Stimulated activated CD4-positive, alpha-beta T cell treated with anti-CD3 and anti-CD28 coated beads, Interleukin-2, amount 100 ng/mL, for 4 hours (primary cell): ENCODE measurements at places on chromosomes 5 and 9.

DNA sequence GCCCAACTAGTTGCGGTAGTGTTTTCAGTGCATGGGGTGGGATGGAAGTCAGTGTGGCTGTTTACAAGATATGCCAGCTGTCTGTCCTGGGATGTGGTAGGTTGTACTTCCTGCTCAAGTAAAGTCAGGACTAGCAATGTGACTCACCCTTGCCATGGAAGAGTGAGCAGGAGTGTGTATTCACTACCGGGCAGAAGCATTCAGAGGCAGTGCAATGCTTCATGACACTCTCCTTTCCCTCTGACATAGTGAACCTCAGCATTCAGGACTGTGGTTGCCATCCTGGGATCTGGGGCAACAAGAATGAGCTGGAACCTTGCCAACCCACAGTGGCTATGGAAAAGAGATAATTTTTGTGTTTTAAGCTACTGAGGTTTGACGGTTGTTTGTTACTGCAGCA lies 68.9 kb downstream of the BOD1 start:
- no peak for DNase-seq

DNA sequence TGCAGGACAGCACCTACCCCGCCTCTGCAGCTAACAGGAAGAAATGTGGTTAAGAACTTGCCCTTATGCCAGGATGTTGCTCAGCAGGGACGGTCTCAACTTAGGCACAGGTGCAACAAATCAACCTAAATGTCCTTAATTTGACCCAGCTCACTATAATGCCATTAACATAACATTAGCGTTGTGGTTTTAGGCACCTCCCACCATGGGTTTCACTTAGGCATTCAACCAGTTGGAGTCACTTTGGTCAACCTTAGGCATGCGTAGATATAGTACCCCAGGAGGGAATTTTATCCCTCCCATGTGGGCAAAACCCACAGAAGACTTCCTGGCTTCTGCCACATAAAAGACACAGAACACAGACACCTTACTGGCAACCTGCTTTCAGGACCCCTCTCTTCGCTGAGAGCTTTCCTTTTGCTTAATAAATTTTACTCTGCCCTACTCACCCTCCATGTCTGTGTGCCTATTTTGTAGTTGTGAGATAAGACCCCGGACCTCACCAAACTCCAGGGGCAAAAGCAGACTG lies 8.7 kb upstream of the ERAP1 start:
- DNase-seq: peak; percentile 17

DNA sequence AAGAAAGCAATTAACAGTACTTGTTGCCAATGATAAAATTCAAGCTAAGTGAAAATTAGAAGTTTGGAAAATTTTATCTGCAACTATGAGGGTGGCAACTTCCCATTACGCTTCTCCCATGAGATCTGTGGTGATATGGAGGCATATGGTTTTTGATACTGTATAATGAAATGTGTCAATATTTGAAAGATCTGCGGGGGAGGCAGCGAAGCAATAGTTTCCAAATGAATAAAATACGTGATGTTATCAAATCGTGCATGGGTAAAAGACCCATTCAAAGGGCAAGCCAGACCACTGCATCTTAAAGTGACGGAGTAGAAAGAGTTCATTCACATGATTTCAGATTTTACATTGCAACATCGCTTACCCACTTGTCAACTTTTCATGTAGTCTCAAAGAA lies 20.9 kb upstream of the BOD1 start:
- DNase-seq: no peak

DNA sequence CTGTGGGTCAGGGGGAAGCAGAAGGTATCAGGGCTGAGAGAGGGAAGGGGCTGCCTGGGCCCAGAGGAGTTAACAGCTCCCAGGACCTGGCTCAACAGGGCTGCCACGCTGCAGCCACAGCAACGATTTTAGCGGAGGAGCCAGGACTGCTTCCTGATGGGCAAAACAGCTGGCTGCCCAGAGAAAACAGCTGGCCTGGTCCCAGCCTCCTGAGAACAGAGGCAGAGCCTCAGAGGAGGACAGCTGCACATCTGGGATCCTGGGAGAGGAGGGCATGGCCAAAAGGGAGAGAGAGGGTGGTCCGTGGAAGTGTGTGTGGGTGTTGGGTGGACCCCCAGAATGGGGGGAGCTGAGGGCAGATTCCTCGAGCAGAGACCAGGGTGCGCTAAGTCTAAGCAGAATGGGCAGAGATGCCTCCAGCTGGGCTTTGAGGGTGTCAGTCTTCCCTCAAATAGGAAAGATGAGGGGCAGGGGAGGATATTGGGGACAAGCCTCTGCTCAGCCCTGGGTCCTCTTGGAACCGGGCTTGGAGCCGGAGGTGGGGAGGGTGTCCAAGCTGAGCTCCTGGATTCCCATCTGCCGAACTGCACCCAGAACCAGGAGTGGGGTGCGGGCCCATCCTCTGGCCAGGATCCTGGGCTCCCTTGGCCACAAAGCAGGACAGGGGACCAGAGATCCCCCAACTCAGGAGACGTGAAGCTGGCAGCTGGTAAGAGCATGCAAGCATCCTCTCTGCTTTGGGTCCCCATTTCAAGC lies 9.1 kb upstream of the CERCAM start:
- no peak for DNase-seq

DNA sequence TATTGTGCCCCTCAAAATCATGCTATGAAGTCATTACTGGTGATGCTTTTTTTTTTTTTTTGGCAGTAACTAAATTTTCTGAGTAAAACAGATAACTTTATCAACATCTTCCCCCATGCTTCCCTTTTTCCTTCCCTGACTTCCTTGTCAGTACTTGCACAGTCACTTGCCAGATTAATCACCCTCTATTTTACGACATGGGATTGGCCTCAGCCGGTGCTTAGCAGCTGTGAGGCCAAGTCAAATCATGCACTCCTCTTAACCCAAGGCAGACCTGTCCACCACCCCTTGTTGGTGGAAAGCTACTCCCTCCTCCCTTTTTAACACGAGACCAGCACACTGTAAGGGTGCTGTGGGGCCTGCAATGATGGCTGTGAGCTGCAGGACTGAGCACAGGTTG lies 118.0 kb upstream of the OTULINL start:
- no peak for DNase-seq

- no peak for DNase-seq
Observed at GRCh38 chr5:17482790-17483189, 15.2 kb upstream of the TAF11L2 start.

GRCh38 chr9:13896922-13897835 lies 416.8 kb downstream of the NFIB start:
- no peak for DNase-seq

- no peak for DNase-seq
Observed at GRCh38 chr9:77892955-77893514, 138.6 kb downstream of the GNAQ start.

- no peak for DNase-seq
Observed at GRCh38 chr9:130947618-130948140, 8.6 kb upstream of the FIBCD1 start.

DNA sequence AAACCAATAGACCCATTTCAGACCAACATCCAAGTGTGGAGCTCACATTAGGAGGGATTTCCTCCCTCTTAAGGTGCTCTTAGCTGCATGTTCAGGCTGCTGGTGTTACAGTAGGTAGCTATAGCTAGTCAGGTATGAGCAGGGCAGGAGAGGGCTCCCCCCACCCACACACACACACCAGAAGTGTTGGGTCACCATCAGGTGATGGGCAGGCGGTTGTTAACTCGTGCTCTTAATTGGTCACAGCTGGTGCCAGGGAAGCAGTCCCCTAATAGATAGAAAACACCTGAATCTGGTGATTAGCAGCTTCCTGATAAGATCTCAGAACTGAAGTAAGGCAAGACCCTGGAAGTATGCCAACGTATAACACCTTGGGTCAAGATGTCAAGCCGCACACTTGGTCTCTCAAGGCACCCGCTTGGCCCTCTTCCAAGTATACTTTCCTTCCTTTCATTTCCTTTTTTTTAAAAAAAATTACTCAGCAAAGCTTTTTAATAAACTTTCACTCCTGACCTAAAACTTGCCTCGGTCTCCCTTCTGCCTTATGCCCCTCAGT lies 532.4 kb downstream of the DNAH5 start:
- no peak for DNase-seq

DNA sequence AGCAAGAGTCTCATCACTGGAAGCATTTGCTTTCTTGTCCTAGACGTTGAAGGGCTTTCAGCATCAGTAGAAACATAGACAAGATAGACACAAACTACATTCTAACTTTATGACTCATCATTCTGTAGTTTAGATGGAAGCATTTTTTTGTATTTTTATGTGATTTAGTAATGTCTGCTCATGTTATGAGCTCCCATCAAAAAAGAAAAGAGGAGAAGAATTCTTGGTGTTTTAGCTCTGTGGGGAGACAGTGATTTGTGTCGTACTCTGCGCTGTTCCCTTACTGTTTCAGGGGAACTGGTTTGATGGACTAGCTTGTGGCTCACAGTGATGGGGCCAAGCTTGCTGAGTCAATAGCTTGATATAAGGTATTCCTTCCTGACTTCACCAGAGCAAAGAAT lies 159.2 kb upstream of the WWC1 start:
- DNase-seq: no peak

DNA sequence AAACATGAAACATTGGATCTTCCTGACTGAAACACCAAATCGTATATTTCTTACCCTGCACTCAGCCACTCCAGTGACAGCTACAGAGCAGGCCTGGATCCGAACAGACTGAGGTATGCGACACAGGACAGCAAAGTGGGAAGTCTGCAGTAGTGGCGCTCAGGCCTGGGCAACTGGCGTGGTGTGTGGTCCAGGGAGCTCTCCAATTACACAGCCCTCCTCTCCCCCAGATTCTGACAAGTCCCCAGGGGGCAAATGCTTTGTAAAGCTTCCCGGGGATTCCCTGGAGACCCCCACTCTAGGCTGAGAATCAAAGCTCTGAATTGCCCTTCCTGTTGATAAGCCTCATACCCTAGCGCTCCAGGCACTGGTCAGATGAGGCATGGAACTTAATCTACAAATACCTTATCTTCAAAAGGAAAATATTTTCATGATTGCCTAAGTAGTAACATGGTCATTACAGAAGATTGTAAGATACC lies 104.8 kb upstream of the ERCC6L2 start:
- no peak for DNase-seq

DNA sequence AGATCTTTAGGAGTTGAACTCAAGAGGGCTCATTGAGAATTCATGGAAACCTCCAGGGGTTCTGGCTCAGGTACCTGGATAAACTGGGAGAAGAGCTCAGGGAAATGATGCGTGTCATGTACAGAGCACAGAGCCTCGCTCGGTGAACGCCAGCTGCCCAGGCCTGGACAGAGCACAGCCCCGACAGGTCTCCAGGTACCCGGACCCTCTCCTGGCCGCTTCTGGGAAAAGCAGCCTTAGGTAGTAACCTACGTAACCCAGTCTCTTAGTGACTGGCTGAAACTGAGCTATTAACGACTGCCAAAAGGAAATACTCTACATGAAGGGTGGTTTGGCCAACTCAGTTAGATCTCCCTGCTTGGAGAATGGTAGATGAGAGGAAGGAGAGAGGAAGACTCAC lies 157.4 kb downstream of the TTLL11 start:
- DNase-seq: no peak

DNA sequence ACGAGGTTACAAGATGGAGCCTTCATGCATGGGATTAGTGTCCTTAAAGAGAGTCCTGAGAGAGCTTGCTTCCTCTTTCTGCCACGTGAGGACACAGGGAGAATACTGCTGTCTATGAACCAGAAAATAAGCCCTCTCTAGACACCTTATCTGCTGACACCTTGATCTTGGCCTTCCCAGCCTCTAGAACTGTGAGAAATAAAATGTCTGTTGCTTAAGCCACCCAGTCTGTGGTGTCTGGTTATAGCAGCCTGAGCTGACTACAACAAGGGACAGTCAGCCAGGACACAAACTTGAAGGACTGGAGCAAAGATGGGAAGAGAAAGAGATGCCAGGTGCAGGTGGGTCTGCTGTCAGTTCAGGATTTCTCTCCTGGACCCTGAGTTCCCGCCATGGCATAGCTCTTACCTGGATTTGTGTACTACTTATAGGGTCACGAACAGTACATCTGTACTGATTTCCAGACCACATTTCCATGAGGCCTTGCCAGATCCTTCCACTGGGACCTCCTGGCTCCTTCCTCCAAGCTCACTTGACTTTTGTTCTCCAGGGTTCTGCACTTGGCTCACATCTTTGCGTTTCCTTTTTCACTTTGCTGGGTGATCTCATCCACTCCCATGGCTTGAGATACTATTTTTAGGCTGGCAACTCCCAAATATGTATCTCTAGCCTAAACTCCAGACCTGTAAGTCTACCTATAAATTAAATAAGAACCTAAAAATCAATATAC lies 44.9 kb upstream of the LIFR start:
- DNase-seq: no peak

DNA sequence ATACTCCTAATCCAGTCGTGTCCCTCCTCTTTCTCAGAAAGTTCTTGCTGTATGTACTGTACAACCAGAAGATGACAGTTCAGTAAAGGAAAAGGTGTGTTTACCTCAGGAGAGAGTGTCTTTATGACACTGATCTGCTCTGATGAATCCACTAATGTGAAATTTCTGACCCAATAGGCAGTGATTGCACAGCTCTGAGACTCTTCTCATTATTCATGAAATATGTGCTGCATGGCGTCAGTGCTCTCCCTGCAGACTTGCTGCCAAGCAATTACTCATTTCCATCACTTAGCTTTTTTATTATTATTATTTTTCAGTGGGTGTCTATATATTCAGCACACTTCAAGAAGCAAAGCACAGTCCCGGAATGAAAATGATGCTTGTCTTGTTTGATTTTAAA lies 389.0 kb downstream of the RASEF start:
- DNase-seq: no peak

DNA sequence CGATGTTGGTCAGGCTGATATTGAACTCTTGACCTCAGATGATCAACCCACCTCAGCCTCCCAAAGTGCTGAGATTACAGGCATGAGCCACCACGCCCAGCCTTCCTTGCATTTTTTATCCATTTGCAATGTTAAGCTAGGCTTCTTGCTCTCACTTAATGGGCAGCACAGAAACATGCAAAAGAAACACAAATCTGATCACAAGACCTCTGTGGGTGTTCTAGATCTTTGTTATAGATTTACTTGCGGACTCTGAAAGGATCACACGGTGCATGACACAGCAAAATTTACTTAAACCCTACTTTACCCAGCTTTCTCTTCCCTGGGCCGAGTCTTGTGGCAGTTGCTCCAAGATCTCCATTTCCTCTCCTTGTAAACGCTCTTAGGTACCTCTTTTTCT lies 71.3 kb downstream of the PSAT1 start:
- no peak for DNase-seq

GRCh38 chr5:133251296-133252132 lies 199.7 kb downstream of the HSPA4 start:
- no peak for DNase-seq

- DNase-seq: no peak
Observed at GRCh38 chr9:68981789-68982188, 32.1 kb downstream of the PRKACG start.

DNA sequence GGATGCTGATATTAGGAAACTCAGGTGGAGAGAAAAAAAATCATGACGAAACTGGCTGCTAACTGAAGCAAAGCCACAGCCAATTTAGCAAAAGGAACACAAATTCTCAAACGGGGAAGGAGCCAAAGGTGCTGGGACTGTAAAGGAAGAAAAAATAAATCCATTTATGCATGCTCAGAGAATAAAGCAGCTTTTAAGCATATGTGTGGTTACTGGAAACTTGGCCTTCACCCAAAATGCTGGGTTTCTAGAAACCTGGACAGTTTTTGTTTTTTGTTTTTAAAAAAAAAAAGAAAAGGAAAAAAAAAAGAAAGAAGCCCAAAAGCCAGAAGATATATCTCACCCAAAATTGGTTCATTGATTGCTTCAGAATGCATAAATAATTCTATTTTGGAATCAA lies 8.0 kb downstream of the WHRN start:
- no peak for DNase-seq

- DNase-seq: no peak
Observed at GRCh38 chr5:167982-168660, 23.2 kb upstream of the LRRC14B start.
